ENCODE measurements at places on chromosomes 7 and 10.

GRCh38 chr10:124701881-124702656 is 42.1 kb downstream of the FAM53B start:
- no peak for DNase-seq

DNA sequence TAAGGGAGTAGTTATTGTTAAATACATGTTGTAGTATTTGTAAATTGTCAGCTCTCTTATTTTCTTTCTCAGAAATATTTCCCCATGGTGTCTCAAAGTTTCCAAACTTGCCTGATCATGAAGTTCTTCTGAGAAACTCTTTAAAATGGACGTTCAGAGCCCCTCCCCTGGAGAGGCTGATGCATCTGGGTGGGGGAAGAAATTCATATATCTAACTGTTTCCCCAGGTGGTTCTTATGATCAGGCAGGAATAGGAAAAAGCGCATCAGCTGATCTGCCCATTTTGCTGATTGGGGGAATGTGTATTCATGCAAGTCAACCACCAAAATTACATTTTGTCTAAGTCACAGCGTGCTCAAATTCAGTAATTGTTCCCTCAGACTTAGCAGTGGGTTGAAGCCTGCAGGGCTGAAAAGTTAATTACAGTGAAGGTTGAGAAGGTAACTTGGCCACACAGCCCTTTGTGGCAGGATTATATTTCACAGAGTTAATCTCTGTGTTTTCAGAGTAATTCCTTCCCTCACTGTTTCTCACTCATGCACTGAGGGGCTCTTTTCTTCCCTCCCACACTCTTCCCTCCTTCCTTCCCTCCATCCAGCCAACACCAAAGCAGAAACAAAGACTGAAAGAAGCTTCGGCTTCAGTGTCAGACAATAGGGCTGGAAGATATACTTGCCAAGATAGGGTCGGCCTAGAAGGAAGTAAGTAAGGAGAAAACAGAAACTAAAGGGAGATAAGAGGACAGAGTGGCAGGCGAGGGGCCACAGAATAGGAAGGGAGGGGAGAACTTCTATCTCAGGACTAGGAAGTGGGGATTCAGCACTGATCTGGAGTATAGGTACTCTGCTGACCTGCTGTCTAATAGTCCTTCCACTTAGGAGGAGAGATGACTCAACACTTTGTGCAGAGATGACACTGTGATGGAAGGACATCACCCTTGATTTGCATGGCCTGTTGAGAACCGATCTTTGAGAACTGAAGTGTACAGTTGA is 50.5 kb upstream of the STARD3NL start:
- DNase-seq = no peak

DNA sequence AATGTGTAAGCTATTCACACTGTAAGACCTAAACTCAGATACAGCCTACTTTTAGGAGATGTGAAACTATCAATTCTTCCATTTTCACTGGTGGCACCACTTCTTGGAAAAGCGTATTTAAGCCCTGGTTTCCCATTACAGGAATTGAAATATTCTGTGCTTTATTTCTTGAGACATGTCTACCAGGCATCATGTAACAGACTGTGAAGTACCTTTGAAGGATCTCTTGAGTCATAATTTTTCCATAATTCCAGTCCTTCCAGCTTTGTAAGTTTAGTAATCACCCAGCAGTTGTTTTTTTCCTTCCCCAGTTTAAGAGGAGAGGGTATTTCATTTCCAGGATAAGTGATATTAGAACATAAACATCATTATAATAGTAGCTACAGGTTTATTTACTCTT is 186.0 kb upstream of the PRPS1L1 start:
- no peak for DNase-seq

DNA sequence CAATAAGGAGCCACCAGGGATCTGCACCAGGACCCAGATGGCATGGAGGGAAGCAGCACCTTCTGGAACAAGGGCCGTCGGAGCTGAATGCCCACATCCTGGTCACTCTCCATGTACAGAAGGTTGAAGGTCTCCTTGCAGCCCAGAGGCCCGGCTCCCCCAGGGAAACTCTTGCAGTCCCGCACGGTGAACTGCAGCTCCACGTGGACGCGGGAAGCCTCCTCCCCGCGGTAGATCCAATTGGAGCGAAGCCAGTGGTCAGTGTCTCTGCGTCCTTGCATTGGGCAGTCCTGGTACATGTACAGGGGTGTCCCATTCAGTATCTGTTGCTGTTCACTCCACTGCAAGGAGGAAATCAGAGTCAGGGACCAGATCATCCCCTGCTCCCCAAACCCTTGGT is 7.4 kb downstream of the EPHA1 start:
- no peak for DNase-seq

GRCh38 chr7:147332988-147333387 is 1216.4 kb downstream of the CNTNAP2 start:
- DNase-seq = no peak

DNA sequence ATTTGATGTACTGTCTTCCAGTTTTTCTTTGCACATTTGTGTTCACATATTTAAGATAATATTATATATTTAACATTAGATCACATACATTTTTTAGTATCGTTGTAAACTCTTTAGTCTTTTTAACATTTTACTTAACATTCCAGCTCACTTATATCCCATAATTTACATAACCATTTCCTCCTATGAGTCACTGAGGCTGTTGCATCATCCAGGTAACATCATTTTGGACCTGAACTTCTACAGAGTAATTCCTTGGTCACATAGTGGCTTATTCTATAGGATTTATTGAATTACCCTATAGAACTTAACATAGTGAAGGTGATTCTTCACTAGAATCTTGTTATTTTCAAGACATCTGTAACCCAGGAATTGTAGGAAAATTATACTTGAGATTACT is 194.4 kb downstream of the POU6F2 start:
- DNase-seq = no peak

DNA sequence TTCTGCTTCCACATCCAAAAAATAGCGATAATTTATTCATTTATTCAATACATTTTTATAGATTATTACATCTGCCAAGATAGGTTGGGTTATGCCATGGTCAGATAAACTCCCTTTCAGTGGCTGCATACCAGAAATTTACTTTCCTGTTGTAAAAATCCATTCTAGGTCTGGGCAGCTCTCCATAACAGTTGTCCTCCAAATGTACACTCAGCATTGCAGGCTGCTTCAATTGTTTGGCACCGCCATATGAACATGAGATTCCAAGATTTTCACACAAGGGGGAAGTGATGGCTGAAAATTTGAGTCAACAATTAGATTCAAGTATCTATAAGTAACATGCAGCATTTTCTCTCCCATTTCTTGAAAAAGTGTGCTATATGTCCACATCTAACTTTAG is 568.7 kb downstream of the ETV1 start:
- DNase-seq = no peak

- no peak for DNase-seq
Observed at GRCh38 chr7:117193564-117193963, 129.3 kb downstream of the WNT2 start.

- DNase-seq = peak; percentile 76
Observed at GRCh38 chr10:75407713-75408508, 6.3 kb upstream of the ZNF503 start.

DNA sequence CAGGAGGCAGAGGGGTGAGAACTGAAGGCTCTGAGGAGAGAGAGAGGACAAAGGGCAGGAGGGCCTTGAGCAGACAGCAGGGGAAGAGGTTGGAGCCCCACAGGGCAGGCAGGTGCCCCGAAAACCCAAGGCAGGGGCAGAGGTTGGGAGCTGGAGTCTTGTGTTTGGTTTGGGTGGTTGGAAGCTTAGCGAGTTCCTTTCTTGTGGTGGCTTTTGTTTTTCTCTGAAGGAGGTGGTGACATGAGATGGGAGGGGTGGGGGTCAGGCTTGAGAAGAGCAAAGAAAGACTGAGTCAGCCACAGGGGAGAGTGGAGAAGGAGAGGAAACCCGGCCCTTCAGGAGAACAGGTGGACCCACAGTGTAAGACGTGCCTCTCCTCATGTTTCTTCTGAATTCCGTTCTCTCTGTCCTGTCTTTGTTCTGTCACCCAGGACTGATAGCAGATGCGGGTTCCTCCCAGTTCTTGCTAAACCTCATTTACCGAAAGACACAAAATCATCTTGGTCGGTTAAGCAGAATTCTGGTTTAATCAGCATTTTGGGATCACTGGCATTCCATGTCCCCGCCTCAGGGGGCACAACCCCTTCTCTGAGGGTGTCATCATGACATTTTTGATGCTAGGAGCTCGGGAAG is 95.3 kb downstream of the INSYN2A start:
- DNase-seq = no peak

DNA sequence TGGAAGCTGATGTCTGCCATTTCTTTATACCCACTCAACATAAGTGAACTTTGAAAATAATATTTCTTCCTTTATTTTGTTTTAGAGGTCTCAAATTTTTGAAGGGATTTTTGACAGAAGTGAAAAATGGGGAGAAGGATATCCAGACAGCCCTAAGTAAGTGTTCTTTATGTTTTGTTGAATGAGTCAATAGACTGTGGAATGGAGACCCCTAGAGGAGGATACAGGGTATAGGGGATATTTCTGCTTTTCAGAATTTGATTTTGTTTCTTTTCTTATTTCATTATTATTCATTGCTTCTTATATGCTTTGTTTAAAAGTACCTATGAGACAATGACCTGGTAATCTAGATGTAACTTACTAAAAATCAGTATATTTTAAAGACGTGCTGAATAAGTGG is 34.4 kb downstream of the PLEKHA8 start:
- no peak for DNase-seq

GRCh38 chr10:100339236-100339635 is 7.8 kb upstream of the SCD start:
- DNase-seq = no peak

GRCh38 chr10:71974489-71975021 is 10.4 kb downstream of the CHST3 start:
- DNase-seq = no peak

DNA sequence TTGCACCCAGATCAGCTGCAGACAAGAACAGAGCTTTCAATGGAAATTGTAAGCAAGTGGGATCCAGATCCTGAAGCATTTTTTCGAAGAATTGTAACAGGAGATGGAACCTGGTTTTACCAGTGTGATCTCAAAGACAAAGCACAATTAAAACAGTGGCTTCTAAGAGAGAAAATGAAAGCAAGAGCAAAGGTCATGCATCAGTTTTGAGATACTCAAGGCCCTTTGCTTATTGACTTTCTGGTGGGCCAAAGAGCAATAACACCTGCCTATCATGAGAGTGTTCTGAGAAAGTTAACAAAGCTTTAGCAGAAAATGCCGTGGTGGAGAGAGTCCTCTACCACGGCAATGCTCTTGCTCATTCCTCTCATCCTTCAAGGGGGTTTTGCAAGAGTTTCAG is 194.8 kb downstream of the TMEM178B start:
- no peak for DNase-seq

DNA sequence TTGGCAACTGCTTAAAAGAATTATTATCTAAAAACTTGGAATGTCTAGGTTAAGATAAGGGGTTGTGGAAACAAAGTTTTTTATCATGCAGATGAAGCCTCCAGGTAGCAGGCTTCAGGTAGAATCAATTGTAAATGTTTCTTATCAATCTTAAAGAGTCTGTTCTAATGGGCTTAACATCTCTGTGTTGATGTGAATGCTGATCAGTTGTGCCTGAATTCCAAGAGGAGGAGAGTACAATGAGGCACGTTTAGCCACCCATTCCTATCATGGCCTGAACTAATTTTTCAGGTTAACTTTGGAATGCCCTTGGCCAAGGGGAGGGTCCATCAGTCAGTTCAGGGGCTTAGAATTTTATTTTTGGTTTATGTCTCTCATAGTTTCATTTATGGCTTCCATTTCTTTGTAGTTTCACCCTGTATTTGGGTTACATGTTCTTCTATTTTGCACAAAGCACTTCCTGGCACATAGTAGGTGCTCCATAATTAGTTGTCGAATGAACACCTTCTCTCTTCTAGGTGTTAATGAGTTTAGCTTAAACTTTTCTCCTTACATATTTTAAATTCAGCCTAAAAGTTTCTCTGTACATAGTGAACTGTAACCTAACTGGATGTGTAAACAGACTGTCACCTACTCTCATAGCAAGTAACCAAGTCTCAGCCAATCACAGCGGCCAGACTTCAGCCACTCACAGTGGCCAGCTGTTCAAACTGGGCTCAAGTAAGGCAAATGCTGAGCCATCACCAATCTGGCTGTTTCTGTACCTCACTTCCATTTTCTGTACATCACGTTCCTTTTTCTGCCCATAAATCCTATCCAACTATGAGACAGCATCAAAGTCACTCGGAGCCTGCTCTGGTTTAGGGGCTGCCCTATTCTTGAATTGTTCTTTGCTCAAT is 34.7 kb downstream of the ALOX5 start:
- DNase-seq = no peak

GRCh38 chr7:44093102-44093641 is 10.8 kb upstream of the POLM start:
- DNase-seq = no peak

GRCh38 chr10:110387983-110388686 is 83.4 kb upstream of the SMNDC1 start:
- DNase-seq = no peak

- DNase-seq = no peak
Observed at GRCh38 chr7:24825931-24826661, 68.8 kb upstream of the GSDME start.

- DNase-seq = no peak
Observed at GRCh38 chr10:7417807-7418206, 7.0 kb upstream of the SFMBT2 start.

DNA sequence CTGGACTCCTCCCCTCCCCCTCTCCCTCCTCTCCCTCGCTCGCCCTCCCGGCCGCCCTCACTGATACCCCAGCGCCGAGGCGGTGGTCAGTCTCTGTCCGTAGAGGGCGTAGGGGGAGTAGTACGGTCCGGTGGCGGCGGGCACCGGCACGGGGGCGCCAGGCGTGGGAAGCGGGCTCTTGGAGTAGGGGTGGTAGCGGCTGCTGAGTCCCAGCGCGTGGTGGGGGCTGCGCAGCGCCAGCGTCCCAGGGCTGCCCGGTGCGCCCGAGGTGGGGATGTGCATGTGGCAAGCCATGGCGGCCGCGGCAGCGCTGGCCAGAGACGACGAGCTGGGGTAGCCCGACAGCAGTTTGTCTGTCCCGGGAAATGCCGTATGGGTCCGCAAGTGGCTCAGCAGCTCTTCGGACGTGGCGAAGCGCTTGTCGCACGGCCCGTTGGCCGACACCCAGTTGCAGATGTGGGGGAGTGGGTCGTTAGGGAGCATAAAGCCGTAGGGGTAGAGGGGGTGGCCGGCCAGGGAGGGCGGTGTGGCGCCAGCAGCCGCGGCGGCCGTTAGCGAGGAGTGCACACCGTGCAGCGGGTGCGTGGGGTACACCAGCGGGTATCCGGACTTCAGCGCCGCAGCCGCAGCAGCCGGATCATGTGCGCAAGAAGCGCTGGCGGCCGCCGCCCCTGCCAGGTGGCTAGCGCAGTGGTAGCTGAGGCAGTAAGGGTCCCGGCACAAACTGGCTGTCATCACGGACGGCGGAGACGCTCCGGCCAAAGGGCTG is 2.7 kb downstream of the ZNF503 start:
- no peak for DNase-seq

DNA sequence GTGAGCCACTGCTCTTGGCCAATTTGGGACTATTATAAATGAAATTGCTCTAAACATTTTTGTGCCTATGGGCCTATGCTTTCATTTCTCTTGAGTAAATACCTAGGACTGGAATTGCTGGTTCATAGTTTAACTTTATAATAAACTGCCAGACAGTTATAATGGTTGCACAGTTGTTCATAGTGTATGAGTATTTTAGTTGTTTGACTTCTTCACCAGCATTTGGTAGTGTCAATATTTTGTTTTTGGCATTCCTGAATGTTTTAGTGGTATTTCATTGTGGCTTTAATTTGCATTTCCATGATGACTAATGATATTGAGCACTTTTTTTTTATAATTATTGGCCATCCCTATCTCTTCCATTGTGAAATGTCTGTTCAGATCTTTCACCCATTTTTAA is 29.5 kb downstream of the PLEKHA8 start:
- DNase-seq = no peak
